ENCODE measurements at places on chromosomes 6 and 20. TPM values are rescaled to one million over a fixed set of nuclear protein-coding genes. Genes with fewer than 3 reads are reported as not detected.

DNA sequence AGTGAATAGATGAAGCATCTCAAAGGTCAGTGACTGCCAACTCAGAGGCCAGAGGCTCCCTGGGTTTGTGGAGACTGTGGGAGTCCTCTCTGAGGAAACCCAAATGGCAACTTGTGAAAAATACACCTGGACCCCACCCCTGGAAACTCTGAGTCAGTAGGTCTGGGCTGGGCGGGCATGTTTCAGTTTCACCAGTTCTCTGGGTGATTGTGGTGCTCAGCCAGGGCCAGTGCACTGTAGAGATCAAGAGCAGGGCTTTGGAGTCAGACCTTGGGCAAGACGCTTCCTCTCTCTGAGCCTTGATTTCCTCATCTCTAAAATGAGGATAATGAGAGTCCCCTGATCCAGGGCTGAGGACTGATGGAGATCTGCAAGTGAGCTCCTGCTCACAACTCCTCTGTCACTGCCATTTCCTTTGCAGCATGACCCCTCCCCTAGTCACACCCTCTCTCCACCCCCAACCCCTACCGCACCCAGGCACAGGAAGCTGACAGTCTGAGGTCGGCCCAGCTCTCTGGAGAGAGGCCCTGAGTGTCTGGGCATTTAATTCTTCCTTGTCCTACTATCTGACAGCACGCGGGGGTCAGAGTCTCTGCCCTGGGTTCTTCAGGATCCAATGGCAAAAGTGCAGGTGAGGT is 5.1 kb downstream of the DEF6 start:
- no peak for DNase-seq

GRCh38 chr20:1334370-1334731 is 5.4 kb upstream of the SDCBP2 start:
- DNase-seq: no peak

DNA sequence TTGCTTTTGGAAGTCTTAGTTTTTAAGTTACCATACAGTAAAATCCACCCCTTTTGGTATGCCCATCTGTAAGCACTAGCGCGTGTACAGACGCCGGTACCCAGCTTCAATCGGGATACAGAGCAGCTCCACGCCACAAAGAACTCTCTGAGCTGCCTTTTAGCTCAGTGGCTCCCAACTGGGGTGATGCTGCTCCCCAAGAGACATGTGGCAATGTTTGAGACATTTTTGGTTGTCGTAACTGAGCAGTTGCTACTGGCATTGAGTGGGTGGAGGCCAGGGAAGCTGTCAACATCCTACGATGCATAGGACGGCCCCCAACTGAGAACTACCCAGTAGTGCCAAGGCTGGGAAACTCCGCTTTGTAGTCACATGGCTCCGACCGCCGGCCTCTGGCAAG is 73.3 kb downstream of the BMP7 start:
- no peak for DNase-seq

DNA sequence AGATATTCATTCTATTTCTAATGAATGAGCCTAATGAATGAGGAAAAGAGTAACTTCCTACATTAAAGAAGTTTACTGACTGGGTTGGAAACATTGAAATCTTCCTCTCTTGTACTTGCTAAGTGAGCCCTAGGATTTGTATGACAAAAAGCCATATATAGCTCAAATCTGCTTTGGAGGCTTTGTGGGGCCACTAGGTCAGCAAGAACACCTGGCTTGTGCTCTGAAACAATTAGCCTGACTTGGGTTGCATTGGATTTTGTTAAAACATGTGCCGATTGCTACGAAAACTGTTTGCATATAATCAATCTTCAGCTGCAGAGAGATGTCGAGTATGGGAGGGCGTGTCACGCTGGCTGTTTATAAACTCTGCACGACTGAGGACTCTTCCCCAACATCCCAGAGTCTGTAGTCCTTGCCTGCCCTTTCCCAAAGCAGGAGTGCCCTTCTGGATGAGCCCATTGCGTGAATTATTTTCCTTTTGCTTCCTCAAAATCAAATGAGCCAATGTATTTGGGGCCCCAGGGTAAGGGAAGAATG is 684.8 kb downstream of the DHX35 start:
- DNase-seq: no peak

DNA sequence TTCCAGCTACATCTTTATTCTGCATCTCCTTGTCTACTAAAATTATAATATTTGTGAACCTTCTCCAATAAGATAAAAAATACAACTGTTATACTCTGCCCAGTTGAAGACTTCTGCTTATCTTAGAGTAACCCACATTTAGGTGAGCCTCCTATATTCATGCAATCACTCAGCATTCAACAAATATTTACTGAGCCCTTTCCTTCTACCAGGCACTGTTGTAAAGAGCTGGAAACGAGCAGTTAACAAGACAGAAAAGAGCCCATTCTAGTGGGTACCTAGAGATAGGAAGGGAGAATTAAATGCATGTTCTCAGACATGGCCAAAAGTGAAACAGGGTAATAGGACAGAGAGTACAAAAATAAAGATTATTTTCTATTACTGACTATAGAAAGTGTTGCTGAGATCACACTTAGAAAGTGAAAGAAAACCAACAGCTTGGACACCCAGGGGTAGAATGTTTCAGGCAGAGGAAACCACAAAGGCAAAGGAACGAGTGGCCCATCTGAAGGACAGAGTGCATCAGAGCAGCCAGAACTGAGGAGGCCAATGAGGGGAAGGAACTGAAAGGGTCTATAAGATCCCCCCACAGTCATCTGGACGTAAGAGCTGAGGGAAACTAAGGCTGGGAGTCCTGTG is 50.8 kb upstream of the SMLR1 start:
- no peak for DNase-seq

GRCh38 chr20:20024942-20025341 is 7.8 kb downstream of the NAA20 start:
- no peak for DNase-seq

DNA sequence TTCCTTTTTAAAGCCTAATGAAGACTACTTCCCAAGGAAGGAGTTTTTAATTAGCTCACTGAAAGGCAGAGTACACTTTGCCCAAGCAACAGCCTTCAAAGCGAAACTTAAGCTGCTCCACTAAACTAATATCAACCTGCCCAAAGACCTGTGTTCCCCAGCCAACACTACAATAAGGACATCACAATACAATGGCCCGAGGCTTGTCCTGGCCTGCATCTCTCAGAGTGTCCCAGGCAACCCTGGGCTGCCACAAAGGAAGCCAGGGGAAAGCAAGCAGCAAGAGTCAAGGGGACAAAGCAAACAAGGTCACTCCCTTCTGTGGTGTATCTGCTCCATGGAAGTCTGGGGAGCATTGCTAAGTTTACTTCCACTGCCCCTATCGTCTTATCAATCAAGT is 52.3 kb downstream of the PIGU start:
- DNase-seq: peak; percentile 52

NKX2-4 gene
- not detected for total RNA-seq

CFB gene
- total RNA-seq: 6.5 TPM

VSX1 gene
- total RNA-seq: not detected
